ENCODE measurements at places on chromosomes 16 and 17.

GRCh38 chr17:5122586-5123342 lies 6.9 kb downstream of the USP6 start:
- no peak for DNase-seq

DNA sequence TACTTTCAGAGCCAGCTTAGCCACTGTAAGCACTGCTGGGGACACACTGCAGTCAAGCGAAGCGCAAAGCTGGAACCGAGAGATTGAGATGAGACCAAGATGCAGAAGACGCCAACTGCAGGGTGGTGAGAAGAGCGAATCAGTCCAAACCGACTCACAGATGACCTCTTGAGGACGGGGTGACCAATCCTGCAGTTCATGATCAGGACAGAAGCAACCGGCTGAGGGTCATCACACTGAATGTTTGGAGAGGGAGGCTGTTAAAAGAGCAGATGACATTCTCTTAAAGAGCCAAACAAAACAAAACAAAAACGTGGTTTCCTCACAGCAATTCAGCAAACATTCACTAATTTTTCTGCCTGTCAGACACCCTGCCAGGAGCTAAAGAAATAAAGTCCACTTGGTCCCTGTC lies 8.5 kb downstream of the HASPIN start:
- DNase-seq = peak; percentile 27

- DNase-seq = peak; percentile 72
Measured at GRCh38 chr16:86509759-86510464, 415 bp upstream of the FOXF1 start.

DNA sequence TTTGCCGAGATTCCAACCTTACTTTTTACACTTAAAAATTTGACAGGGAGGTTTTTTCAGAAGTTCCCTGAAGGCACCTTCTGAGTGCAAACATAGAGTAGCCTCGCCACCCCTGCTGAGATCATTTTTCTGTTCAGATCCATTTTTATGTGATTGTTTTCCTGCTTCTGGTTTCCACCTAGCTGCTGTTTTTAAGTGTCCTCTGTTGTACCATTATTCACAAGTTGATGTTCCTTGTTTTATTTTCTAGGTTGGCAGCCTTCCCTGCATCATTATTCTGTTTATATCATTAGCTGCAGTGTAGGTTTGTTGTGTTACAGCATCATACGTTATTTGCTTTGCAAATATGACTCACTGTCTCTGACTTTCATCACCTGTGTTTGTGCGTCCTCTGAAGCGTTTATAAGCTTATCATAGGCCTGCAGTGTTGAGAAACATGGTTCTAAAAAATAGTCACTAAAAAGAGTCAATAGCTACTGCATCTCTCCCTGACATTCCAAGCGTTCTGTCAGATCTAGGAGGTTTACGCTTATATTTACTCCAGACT lies 116.9 kb upstream of the CLEC3A start:
- no peak for DNase-seq

GRCh38 chr16:635573-636205 lies 416 bp downstream of the METTL26 start:
- DNase-seq = no peak

DNA sequence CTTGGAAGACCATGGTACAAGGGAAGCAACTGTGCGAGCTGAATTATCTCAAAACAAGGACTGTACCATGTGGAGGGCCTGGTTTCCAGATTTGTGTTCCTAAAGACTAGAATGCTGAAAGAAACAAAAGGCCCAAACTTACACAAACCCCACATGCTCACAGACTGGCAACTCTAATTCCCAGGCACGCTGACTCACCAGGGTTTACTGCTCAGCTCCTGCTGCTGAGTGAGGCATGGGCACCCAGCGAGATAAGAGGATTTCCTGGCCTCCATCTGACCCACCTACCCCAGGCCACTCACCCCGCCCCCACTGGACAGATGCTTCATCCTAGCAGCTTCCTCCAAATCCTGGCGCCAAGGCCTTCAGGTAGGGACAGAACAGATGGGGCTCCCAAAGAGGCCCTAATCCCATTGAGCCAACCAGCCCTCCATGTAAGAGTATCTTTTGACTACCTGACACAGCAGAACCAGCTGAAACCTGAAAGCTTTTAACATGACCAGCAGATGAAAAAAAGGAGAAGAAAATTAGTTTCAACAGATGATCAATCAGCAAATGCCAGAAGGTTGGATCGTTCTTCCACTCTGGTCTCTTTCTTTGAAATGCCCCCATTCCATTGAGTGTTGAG lies 33.9 kb downstream of the DCUN1D3 start:
- DNase-seq = peak; percentile 86

DNA sequence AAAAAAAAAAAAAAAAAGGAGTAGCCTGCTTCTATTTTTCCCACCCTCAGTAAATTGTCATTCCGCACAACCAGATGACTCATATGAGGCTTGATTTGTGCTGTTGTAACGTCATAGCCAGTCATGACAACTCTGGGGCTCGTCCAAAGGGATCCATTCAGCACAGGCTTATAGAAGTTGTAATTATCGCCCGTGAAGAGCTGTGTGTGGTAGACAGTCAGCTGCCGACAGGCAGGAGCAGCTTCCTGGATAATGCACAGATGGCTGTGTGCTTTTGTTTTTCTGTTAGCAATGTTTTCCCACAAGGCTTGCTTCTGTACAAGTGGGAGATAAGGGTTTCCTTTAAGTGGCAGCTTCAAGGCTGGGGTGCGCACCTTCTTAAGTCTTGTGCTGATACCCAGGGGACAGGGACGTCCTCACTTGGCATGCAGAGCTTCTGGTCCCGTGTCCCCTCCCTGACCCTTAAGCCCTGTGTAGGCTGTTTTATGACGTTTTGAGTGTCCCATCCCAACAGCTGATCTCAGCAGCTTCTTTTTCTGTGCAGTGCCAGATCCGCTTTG lies 26.0 kb downstream of the SNX29 start:
- peak; percentile 68 for DNase-seq

GRCh38 chr16:50741781-50742575 lies at the start of gene CYLD:
CYLD (plus strand) TSS chr16:50742086; CDS start chr16:50749699, 7,613 bp downstream.
- DNase-seq = peak; percentile 100

DNA sequence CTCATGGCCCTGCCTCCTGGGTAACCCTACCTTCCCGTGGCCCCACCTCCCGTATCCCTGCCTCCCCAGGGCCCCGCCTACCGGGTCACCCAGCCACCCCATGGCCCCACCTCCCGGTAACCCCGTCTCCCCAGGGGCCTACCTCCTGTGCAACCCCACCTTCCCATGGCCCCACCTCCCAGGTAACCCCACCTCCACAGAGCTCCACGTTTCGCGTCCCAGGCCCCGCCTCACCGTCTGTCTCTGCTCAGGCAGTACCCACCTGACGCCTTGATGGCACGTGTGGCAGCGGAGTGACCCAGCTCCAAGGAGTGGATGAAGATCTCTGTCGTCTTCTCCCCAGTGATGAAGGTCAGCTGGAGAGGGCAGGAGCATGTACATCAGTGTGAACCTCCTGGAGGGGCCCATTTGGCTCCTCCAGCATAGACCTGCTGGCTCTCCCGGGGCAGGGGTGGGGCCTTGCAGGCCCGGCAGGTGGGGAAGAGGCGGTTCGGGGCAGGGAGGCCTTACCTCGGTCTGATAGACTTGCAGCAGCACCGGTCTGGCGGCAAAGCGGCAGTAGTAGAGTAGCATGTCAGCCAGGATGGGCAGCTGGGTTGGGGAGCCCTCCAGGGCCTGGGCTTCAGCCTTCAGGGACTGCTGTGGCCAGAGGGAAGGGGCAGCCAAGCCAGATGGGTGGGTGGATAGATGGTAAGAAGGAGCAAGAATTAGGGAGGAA lies 18.7 kb upstream of the PIK3R6 start:
- DNase-seq = no peak

GRCh38 chr17:29252101-29252791 lies 5.6 kb downstream of the CRYBA1 start:
- DNase-seq = peak; percentile 56

DNA sequence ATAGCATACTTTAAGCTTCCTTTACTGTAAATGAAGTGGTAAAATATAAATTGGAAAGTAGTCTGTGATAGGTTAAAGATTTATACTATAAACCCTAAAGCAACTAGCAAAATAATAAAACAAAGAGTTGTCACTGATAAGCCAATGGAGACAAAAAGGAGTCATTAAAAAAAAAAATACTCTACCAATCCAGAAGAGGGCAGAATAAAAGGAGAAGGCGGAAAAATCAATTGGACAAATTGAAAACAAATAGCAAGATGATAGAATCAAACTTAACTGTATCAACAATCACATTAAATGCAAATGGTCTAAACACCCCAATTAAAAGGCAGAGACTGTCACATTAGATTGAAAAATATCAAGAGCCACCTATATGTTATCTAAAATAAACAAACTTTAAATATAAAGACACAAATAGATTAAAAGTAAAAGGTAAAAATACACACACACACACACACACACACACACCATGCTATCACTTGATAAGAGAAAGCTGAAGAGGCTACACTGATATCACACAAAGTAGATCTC lies 71.8 kb downstream of the CACNG1 start:
- DNase-seq = no peak

DNA sequence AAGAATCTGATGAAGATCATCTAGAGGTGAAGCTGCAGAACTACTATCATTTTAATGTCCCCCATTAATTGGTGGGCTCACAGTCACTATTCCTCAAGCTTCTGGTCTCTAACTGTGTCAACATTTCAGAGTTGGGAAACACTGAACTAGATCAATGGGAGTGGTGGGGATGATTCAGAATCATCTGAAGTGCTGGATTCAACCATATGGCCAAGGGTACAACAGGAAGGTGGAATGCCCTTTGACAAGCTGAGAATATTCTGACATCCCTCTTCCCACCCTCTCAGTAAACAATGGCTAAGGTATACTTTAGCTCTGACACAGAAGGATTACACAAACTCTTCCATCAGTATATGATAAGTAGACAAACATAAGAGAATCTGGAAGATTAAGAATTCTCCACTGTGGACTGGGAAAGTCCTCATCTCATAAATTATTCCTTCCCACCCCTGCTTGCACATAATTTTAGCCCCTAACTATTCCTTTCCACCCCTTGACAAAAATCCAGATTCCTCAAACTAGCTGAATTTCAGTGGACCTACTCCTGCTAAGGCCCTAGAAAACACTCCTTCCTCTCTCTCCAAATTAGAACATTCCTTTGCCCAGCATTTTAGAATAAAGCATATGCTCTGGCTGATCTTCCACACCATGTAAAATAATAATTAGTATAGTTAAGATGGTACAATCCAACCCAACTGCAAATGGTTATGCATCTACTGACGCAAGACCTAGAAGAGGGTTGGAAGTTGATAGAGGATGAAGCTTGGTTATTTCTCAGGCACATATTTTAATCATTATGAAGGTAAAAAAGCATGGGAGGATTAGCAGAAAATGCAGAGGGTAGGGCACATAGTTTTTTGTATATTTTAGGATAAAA lies 16.3 kb upstream of the RFFL start:
- no peak for DNase-seq

Measured in AG10803 (cell line).